RPMI7951 (cell line): ENCODE measurements at places on chromosomes 13 and 19.
A peak's percentile ranks its signal among the peaks of the same experiment; 100 is the strongest.

GRCh38 chr19:6125571-6125989 lies 9.9 kb upstream of the ACSBG2 start:
- peak; percentile 73 for DNase-seq

DNA sequence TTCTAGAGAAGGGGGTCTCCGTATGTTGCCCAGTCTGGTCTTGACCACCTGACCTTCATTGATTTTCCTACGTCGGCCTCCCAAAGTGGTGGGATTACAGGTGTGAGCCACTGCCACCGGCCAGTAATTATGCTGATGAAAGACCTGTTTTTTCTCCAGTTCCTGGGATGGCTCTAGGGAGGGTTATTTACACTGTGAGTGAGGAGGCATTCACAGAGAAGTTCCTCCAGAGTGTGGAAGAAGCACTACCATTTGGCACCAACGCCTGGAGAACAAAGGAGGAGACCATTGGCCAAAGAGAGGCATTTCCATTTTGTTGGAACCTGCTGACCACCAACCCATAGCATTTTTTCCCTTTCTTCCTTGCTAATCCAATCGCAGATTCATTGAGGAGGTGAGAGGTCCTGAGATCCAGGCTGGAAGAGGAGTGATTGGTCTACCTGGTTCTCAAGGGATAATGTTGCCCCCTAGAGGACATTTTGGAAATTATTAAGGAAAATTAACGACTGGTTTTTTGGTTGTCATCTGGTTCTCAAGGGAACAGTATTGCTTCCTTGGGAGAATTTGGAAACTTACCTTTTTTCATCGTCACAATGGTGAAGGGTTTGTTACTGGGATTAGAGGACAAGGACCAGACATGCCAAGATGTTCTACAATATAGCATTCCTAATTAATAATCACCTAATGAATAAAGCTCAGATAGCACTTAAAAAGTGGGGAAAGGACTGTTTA lies 5.5 kb upstream of the SAE1 start:
- peak; percentile 76 for DNase-seq

- DNase-seq, result peak; percentile 51
Measured at GRCh38 chr19:12733369-12734214, 892 bp downstream of the TRIR start.

GRCh38 chr13:95629071-95629470 lies 15.4 kb downstream of the DZIP1 start:
- no peak for DNase-seq

- DNase-seq, result peak; percentile 51
Measured at GRCh38 chr19:49042177-49042576, 1.5 kb upstream of the CGB5 start.

DNA sequence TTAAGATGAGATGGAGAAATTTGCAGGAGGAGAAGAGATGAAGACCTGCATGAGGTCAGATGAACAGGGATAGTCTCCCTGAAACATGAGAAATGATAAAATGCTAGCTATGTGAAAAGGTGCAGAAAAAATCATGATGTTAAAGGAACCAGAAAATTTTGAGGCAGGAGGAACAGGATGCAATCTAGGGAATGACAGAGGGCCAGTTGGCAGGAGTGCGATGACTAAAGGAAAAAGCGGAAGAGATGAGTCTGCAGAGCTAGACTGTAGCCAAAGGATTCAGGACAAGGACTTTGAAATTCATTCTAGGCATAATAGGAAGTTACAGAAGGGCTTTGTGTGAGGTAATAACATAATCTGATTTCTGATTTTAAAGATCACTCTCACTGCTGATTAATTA lies 77.9 kb downstream of the TRPC4 start:
- peak; percentile 60 for DNase-seq

DNA sequence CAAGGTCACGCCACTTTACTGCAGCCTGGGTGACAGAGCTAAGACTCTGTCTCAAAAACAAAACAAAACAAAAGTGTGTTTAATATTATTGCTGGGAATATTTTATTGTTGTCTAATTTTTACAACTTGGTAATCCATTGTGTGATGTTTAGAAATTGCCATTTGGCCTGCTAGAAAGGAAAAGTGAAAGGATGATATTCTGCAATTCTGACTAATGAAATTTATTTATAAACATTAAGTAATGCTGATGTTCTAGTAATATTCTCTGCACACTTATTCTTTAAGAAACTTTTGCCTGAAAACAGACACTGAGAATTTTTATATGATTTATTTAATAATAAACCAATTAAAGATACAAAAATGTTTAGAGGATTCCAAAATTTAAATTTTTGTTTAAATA lies 87.4 kb downstream of the ELF1 start:
- no peak for DNase-seq

- no peak for DNase-seq
Measured at GRCh38 chr13:19685437-19685836, 52.0 kb downstream of the MPHOSPH8 start.

DNA sequence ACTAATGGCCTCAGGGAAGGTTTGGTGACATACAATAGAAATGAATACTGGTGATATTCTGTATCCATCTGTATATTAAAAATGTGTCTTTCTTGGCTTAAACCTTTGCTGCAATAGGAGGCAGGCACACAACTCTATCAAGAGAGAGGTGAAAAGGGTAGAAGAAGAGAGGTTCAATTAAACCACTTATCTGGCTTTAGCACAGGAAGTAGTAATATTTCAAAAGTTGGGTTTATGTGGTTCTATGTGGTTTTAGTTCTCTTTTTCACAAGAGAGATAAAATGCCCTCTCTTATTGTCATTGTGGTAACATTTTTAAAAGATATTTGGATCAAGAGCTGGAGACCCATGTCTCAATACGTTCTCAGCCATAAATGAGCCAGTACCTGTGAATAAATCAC lies 146.2 kb upstream of the FNDC3A start:
- DNase-seq, result no peak

- no peak for DNase-seq
Measured at GRCh38 chr13:49998714-49999624, 2.1 kb downstream of the TRIM13 start.

DNA sequence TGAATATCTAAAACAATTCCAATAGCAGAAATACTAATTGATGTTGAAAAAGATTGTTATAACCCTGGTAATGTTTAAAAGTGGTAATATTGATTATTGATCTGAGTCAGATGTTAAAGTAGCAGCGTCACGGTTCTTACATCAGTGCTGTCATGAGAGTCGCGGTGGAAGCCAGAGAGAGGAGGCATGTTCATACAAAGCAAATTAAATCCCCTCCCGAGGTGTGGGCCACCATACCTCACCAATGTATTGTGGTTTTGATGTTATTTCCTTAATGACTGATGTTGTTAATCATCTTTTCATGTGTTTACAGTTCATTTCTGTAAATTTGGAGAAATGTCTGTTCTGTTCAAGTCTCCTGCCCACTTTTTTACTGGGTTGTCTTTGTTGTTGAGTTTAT lies 11.2 kb downstream of the ZNF317 start:
- no peak for DNase-seq
